Activated T-cell treated with anti-CD3 and anti-CD28 coated beads, Interleukin-2, amount 50 U/mL, for 24 hours (primary cell): ENCODE measurements at places on chromosomes 1 and 21.

DNA sequence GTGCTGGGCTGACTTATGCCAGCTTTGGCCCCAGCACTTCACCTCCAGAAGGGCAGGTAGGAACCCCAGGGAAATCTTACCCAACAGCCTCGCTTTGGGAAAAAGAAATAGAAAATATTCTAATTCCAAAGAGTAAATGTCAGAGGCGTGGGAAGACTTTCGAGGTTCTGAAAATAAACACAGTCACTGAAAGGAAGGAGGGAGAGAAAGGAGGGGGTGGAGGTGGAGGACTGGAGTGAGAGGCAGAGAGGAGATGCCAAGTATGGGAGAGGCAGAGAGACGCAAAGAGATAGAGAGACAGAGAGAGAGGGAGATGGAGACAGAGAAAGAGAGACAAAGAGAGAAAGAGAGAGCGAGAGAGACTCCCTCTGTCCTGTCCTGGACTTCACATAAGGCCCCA is 395.0 kb downstream of the PTPRU start:
- no peak for DNase-seq

- DNase-seq = no peak
Measured at GRCh38 chr1:116952738-116953275, 43.1 kb downstream of the PTGFRN start.

GRCh38 chr1:35441926-35442579 is 115.2 kb downstream of the KIAA0319L start:
- DNase-seq = no peak

GRCh38 chr1:1799716-1800115 is 21.4 kb upstream of the NADK start:
- no peak for DNase-seq

DNA sequence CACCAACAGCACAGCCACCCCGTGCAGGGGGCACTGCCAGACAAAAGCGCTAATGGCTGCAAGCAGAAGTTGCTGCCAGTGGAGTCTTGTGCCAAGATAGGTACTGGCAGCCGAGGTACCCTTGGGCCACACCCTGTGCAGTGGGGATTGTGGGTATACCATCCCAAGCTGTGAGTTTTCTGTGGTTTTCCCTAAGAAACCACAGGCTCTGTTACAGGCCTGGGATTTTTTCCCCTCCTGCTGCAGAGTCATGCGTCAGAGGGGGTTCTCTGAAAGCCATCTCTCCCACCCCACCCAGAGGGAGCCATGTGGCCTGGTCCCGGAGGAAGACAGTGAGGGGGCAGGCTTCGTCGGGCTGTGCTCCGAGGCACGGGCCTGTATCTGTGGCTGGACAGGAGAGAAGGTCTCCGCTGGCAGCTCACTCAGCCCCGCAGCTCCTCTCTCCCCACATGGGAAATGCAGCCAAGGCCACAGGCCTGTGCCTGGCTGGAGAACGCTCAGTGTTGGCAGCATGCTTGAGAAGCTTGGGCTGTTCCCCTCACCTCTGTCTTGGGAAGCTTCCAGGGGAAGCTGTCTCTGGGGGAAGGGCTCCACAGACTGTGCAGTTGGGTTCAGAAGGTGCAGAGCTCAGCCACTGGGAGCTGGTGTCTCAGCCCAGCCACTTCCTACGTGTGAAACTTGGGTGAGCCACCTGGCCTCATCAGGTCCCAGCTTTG is 42.5 kb downstream of the NEK2 start:
- DNase-seq = no peak

DNA sequence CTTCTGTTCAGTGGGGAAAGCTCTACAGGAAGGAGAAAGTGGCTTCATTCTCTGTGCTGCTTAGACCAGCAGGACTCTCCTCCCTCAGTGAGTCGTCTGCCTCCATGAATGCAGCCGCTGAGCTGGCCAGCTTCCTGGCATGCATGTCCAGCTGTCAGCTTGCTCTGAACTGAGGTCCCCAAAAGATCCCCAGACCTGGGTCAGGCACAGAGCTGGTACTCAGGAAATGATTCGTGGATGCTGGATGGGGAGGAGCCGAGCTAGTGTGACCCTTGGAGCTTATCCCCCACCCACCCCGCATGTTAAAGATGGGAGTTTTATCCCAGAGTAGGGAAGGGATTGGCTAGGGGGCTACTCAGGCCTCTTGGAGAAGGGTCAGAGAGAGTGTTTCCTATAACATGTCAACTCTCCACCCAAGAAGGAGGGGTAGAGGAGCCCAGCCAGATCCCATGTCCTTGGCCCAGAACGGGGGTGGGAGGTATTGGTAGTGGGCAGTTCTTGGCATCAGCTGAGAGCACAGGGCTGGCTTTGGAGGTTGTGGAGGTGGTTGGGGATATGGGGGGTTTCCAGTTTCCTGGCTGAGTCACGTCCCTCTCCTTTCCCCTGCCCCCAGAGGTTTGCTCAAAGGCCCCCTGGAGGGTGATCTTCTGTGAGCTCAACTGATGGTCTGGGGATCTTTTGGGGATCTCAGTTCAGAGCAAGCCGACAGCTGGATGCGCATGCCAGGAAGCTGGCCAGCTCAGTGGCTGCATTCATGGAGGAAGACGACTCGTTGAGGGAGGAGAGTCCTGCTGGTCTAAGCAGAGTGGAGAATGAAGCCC is 110.1 kb downstream of the FOXD2 start:
- no peak for DNase-seq

- no peak for DNase-seq
Measured at GRCh38 chr1:6523566-6523965, 30.7 kb downstream of the NOL9 start.

- DNase-seq = no peak
Measured at GRCh38 chr1:25573591-25573930, 30.2 kb downstream of the LDLRAP1 start.

DNA sequence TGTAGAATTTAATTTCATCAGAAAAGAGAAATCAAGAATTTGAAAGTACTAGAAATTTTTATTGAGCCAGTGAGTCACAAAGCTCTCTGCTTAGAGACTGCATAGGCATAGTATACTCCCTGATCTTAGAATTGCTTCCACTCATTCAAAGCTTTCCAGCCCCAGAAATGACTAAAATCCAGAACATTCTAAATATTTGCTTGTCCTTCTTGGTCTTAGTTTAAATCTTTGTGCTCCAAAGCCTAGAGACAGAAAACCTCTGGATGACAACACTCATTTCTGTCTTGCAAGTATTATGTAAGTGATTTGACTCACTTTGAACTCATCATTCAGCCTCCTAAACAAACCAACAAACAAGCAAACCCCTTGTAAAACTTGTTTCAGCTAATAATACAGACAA is 74.2 kb downstream of the PTPRC start:
- DNase-seq = no peak

DNA sequence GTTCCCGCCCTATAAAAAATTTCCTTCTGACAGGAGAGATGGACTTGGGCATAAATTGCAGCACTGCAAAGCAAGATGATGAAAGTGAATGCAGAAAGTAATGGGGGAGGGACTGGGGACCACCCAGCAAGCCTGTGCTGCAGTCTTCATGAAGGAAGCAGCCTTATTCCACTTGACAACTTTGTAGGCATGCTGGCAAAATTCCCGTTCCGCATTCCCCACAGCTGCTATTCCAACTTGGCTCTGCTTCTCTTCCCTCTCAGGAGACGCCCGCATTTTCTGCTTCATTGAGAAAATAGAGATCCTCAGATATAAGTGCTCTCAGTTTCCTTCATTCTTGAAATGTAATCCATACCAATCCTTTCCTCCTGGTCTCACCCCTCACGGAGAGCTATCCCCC is 2.4 kb downstream of the HMGB4 start:
- DNase-seq = no peak

DNA sequence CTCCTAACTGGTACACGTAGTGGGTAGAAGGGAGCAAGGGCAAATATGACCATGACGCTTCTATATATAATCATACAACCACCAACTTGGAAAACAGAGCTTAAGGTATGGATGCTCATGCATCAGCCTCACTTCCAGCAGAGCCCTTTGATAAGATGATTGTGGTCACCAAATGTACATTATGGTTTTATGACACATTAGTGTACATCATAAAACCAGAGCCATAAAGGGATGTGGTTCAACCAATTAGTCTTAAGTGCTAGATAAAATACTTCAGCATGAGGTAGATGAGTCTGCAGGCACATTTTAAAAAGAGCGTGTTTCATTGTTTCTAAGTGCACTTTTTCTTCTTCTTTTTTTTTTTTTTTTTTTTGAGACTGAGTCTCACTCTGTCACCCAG is 43.7 kb downstream of the NIBAN1 start:
- no peak for DNase-seq

DNA sequence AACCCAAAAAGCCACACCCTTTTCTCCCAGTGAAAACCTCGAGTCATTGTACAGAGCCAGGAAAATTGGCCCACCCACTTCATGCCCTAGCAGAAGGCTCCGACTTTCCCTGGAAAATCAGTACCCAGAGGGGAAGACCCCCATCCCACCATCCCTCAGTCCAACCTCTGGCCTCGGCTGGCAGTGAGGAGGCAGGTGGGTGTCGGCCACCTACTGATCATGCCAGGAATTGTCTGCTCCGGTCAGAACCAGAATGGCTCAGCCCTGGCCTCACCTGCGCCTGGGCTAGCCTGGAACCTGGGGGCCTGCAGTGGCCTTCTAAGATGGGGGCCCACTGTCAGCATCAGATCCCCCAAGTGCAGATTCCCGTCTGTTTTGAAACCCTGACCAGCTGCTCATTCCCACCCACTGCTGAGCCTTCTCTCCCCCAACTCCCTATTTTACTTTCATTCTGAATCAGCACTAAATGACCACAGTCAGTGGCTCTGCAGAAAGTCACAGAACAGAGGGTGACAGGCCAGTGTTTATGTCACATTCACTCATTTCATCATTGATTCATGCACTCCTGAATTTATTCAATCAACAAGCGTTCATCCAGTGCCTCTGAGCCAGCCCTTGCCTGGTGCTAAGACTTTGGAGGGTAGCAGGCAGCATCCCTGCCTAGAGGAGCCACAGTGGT is 3.0 kb upstream of the S100A9 start:
- no peak for DNase-seq

- DNase-seq = peak; percentile 42
Measured at GRCh38 chr1:103525114-103525606, 339 bp upstream of the RNPC3 start.

GRCh38 chr1:162689745-162690671 is 57.7 kb downstream of the DDR2 start:
- DNase-seq = no peak

- no peak for DNase-seq
Measured at GRCh38 chr1:211335522-211336157, 9.0 kb downstream of the TRAF5 start.

- DNase-seq = no peak
Measured at GRCh38 chr1:62481681-62482080, 44.8 kb downstream of the USP1 start.

DNA sequence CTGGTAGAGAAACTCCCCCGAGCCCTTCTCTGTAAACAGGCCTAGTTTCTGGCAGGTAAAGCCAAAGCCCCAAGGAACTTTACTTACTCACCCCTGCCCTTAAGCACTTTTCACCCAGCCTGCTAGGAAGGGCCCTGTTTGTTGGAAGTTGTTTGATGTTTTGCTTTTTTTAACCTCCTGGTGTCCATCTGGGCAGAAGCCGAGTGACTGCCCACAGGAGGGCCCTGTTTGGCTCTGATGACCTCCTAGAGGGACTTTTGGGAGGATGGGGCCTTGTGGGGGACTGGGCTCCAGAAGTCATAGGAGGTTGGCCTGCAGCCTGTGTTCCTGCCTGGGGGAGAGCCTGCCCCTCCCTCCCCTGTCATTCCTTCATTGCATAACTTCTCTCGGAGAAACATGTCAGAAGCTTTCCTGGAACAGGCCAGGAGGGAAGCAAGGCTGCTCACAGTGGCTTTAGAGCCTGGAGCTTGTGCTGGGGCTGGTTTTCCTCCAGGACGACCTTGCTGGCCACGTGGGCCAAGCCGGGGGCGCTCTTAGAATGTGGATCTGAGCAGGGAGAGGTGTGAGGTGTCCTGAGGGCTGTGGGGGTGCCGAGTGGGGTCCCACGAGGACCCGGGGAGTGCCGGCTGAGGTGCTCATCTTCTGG is 33.9 kb downstream of the COQ8A start:
- peak; percentile 11 for DNase-seq

- DNase-seq = no peak
Measured at GRCh38 chr1:43554444-43554992, 23.8 kb downstream of the PTPRF start.

GRCh38 chr1:21604208-21604957 is 64.8 kb downstream of the RAP1GAP start:
- DNase-seq = no peak

DNA sequence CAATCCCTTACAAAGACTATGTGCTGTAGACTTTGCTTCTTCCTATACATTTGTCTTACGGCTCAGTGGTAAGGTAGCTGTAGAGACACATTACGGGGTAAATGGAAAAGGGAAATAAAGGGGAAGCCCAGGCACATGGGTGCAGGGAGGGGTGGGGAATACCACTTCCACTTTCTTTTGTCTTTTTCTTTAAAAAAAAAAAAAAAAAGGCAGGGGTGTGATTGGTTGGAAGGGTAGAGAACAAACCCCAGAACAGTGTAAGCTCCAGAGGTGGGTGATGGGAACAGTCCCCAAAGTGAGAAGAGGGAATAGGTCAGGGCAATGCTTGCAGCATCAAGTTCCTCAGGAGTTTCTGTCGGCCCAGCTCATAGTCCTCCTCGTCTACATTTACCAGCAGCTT is 3.9 kb downstream of the NIT1 start:
- DNase-seq = no peak

DNA sequence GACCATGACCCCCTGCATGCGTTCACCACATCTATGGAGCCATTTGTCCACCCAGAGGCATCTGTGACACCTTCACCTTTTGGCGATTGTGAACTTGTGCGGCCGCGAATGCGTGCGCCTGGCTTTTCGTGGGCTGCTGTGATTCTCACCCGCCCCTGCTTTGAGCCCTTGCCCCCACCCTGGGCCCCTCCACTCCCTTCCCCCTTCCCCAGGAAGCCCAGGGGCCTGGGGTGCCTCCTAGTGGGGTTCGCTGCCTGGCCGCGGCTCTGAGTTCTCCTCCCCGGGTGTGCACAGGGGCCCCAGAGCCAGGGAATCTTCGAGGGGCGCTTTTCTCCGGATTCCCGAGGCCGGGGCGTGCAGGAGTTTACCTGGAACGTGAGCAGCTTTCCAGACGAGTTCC is 97.9 kb upstream of the ACTRT2 start:
- DNase-seq = no peak

- no peak for DNase-seq
Measured at GRCh38 chr21:16084776-16085364, 355.1 kb downstream of the USP25 start.
